AG10803 (cell line): ENCODE measurements at places on chromosomes 2 and 18.
A peak's percentile ranks its signal among the peaks of the same experiment; 100 is the strongest.

DNA sequence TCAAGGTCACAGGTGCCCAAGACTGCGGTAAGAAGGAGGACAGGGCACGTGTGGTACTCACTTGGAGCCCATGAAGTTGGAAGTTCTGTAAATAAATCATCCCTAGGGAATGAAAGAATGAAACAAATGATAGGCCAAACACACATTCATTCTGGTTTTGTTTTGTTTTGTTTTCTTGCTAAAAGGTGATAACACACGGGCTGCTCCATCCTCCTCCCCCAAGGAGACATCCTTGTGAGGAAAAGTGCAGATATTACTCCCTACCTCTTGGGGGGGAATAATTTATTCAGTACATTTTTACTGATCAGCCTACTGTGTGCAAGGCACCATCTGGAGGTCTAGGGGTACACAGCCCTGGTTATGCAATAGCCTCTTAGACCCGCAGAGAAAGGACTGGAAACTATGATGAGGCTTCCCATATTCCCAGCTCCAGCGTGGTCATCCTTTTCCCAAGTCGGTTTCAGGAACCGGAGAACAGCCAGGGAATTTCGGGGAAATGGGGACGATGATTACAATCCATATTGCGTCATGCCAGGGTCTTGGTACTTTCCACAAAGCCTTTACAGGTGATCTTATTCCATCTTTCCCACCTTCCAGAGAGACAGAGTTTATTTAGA is 6.3 kb downstream of the RAX start:
- no peak for DNase-seq

GRCh38 chr2:224182498-224182897 is 143.4 kb upstream of the SERPINE2 start:
- no peak for DNase-seq

DNA sequence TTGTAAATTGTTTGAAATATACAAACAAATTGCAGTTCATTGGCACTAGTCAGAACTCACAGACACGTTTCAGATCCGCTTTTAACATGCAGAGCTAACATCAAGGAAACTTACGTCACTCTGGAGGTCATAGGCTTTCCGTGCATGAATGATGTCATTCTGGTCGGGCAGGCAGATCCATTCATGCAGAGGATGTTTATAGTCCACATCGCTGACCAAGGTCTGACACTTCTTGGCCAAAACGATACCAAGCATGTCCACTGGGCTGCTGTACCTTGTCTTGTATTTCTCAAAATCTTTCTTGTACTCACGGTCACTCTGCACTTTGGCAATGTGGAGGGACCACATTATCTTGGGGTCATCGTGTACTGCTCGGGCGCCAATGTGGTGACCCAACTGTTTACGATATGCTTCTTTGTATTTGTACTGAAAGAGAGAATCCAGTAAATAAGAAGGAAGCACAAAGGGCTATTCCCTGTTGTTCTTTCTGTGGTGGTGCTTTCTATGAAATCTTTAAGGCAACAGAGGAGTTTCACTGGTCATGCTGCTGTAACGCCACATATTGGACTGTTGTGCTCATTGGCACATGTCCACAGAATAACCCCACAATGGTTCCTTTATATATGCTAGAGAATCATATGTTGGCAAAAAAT is 114.8 kb downstream of the NEB start:
- no peak for DNase-seq

- DNase-seq, result no peak
These were observed 26.1 kb upstream of the AP1S3 start for GRCh38 chr2:223863491-223863890.

GRCh38 chr18:59502274-59503175 is 143.5 kb upstream of the LMAN1 start:
- DNase-seq, result peak; percentile 86

DNA sequence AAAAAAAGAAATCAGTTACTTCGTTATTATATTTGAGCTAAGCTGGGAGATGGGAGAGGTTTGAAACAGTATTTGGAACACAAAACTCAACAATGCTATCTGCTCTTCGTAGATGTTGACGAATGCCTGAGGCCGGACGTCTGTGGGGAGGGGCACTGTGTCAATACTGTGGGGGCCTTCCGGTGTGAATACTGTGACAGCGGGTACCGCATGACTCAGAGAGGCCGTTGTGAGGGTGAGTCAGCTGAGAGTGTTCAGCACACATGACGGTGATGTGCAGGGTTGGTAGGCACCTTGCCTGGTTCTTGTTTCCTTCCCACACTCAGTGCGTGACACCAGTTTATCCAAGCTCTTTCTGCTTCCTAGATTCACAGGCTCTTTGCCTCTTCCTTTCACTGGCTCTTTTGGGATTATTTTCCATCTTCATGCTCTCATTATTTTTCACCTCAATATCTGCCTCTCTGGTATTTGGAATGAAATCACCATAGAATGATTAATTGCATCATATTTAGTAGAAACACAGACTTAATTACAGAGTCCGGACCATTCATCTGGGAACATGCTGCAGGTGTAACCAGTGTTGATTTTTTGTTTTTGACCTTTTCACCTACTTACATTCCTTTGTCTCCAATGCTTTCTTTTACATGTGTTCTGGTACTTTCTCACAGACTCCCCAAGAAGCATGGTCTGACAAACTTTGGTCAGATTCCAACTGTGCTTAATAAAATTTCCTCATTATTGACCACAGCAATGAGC is 200.6 kb upstream of the RASGRP3 start:
- peak; percentile 81 for DNase-seq
